ENCODE measurements at places on chromosomes 2 and 18. TPM values are rescaled to one million over a fixed set of nuclear protein-coding genes. Genes with fewer than 3 reads are reported as not detected.

SLC30A3 gene
- 0.55 TPM for total RNA-seq

PSD4 gene
- total RNA-seq = 87.4 TPM

TCF23 gene
- total RNA-seq = not detected

ANKRD30BL gene
- total RNA-seq = not detected

GALR1 gene
- not detected for total RNA-seq

FER1L5 gene
- total RNA-seq = not detected

MYO5B gene
- 0.02 TPM for total RNA-seq

- H3K4me1 ChIP-seq = peaks cover 4% of the 10 kb centered on the region
- H3K4me3 ChIP-seq = no peak overlapping the region
- no peak for DNase-seq
- no peaks in the 10 kb centered on the region for H3K27me3 ChIP-seq
- H3K27ac ChIP-seq = no peak overlapping the region
These were observed 19.6 kb downstream of the LDAH start for GRCh38 chr2:20803226-20803682.

GRCh38 chr18:63837590-63837989 lies 49.9 kb upstream of the SERPINB2 start:
- H3K27ac ChIP-seq = no peak overlapping the region
- no peaks in the 10 kb centered on the region for H3K4me1 ChIP-seq
- peaks cover 13% of the 10 kb centered on the region for H3K27me3 ChIP-seq

- H3K27ac ChIP-seq = no peak overlapping the region
- H3K4me1 ChIP-seq = peaks cover 11% of the 10 kb centered on the region
- no peaks in the 10 kb centered on the region for H3K36me3 ChIP-seq
- peak overlapping the region; percentile 63 for H3K4me3 ChIP-seq
These were observed 4.9 kb upstream of the HS6ST1 start for GRCh38 chr2:128323555-128323931.

GRCh38 chr2:25714740-25715139 lies 41.4 kb upstream of the DTNB start:
- H3K36me3 ChIP-seq = no peaks in the 10 kb centered on the region
- H3K27me3 ChIP-seq = peaks cover 2% of the 10 kb centered on the region
- no peak for DNase-seq
- no peak overlapping the region for H3K4me3 ChIP-seq

GRCh38 chr18:23398401-23398800 lies 54.7 kb upstream of the RIOK3 start:
- H3K27me3 ChIP-seq = no peaks in the 10 kb centered on the region
- no peak overlapping the region for H3K4me3 ChIP-seq
- H3K4me1 ChIP-seq = peaks cover 15% of the 10 kb centered on the region
- H3K27ac ChIP-seq = no peak overlapping the region
- H3K36me3 ChIP-seq = peaks cover 9% of the 10 kb centered on the region
- DNase-seq = no peak

DNA sequence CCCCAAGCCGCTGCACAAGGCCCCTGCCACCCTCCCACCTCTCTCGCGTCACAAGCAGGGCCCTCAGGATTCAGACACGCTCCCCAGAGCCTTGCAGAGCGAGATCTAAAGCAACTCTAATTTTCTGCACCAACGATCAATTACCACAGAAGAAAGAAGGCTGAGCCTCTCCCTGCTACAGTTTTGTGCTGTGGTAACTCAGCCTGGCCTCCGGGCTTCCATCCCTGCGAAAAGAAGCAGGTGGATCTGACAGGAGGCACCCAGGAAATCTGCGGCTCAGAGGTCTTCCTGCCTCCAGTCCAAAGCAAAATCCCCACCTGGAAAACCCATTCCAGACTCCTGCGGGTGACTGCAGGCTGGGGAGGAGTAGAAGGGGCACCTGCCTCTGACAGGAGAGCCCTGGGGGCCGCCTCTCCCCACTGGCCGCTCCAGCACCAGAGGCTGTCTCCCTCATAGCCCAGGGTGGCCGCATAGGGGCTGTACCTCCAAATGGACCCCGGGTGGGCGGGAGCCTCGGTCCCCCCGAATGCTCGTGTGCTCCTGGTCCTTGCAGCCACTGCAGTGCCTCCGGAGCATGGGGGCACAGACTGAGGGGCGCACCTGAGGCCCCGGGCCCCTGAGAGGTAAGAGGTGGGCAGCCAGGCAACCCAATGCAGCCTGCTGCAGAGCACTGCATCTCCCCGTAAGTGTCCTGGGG lies 31.0 kb downstream of the PXDN start:
- DNase-seq = no peak
- no peaks in the 10 kb centered on the region for H3K4me1 ChIP-seq
- no peak overlapping the region for H3K27ac ChIP-seq
- no peak overlapping the region for H3K4me3 ChIP-seq

- no peaks in the 10 kb centered on the region for H3K27me3 ChIP-seq
- peak overlapping the region; percentile 74 for H3K27ac ChIP-seq
- peaks cover 16% of the 10 kb centered on the region for H3K36me3 ChIP-seq
- H3K4me1 ChIP-seq = peaks cover 25% of the 10 kb centered on the region
These were observed 1.1 kb downstream of the COPS9 start for GRCh38 chr2:240134956-240135520.

DNA sequence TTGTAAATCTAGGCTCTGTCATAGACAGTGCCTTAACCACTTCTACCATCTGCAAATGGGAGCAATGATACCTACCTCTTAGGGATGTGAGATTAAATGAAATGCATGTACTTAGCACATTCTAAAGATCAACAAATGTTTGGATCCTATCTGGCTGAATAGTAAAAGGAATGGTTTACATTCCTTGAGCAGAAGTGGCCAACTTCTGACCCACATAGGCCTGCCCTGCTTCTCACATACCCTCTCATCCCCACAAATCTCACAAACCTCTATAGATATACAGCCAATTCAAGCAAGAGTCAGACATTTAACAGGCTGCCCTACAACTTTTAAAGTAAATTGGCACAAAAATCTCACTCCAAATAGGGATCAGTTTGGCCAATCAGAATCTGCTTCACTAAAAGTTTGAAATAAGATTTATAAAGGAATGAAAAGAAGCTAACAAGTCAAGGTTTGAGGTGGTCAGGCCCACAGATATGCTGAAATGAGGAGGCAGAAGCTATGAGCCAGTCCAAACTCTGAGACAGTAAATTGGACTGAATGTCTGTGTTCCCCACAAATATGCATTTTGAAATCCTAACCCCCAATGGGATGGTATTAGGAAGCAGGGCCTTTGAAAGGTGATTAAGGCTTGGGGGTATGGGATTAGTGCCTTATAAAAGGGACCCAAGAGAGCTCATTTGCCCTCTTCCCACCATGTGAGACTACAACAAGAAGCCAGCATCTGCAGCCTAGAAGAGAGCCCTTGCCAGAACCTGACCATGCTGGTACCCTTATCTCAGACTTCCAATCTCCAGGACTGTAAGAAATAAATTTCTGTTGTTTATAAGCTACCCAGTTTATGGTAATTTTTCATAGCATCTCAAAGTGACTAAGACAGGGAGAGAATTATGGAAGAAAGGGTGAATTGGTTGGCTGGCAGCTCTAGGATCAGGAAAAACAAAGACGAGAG lies 227.8 kb upstream of the RBMS1 start:
- no peak overlapping the region for H3K4me3 ChIP-seq
- H3K4me1 ChIP-seq = no peaks in the 10 kb centered on the region
- peaks cover 1% of the 10 kb centered on the region for H3K36me3 ChIP-seq

- H3K27me3 ChIP-seq = peaks cover 2% of the 10 kb centered on the region
- no peaks in the 10 kb centered on the region for H3K36me3 ChIP-seq
- no peak overlapping the region for H3K27ac ChIP-seq
- no peak for DNase-seq
- no peaks in the 10 kb centered on the region for H3K4me1 ChIP-seq
These were observed 105.5 kb upstream of the GLI2 start for GRCh38 chr2:120630031-120630701.

DNA sequence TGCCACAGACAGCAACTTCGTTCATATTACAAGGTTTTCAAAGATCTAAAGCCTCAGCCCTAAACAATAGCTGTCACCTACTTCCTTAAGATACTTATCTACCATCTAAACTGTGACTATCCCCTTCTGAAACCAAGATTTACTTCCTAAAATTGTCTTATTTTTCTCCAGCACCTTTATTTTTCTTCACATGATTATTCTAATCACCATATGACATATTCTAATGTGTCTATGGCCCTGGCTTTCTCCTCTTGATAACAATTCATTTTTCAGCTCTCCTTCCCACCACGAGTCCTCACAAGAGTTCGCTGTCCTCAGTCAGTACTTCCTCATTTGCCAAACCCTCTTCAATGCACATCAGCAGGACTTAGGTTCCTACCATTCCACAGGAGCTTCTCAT lies 53.9 kb downstream of the RTTN start:
- H3K4me1 ChIP-seq = peaks cover 7% of the 10 kb centered on the region
- DNase-seq = no peak
- H3K27me3 ChIP-seq = no peaks in the 10 kb centered on the region
- H3K36me3 ChIP-seq = peaks cover 25% of the 10 kb centered on the region

GRCh38 chr2:207423886-207424285 lies 105.9 kb upstream of the CREB1 start:
- peak; percentile 45 for DNase-seq
- no peak overlapping the region for H3K27ac ChIP-seq
- H3K27me3 ChIP-seq = no peaks in the 10 kb centered on the region
- no peak overlapping the region for H3K4me3 ChIP-seq
- H3K4me1 ChIP-seq = peaks cover 8% of the 10 kb centered on the region

GRCh38 chr2:46490521-46491141 lies 11.3 kb downstream of the TMEM247 start:
- DNase-seq = peak; percentile 21
- H3K36me3 ChIP-seq = no peaks in the 10 kb centered on the region
- H3K27me3 ChIP-seq = no peaks in the 10 kb centered on the region
- no peak overlapping the region for H3K4me3 ChIP-seq
- H3K27ac ChIP-seq = no peak overlapping the region

DNA sequence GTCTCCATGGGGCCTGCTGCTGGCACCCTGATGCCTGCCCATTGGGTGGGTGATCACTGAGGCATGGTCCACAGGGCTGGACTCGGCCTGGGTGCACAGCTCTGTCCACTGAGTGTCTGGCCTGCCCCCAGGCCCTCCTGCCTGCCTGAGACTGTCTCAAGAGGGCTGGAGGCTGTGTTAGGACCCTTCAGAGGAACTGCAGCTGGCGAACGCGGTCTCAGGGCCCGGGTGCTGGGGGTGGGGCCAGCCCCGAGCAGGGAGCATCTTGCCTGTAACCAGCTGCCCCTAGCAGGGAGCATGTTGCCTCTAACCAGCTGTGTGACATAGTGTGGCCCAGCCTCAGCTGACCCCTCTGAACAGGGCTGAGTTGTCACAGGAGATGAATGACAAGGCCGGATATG lies 50.0 kb downstream of the TWIST2 start:
- no peak overlapping the region for H3K27ac ChIP-seq
- DNase-seq = no peak
- no peaks in the 10 kb centered on the region for H3K4me1 ChIP-seq
- H3K4me3 ChIP-seq = no peak overlapping the region
- H3K27me3 ChIP-seq = peaks cover 4% of the 10 kb centered on the region

GRCh38 chr2:77199411-77199810 lies 322.8 kb downstream of the LRRTM4 start:
- DNase-seq = no peak
- H3K4me1 ChIP-seq = no peaks in the 10 kb centered on the region
- H3K4me3 ChIP-seq = no peak overlapping the region
- no peak overlapping the region for H3K27ac ChIP-seq

- no peak overlapping the region for H3K4me3 ChIP-seq
- DNase-seq = no peak
- H3K27me3 ChIP-seq = peaks cover 10% of the 10 kb centered on the region
These were observed 198.9 kb upstream of the NABP1 start for GRCh38 chr2:191478799-191479679.

DNA sequence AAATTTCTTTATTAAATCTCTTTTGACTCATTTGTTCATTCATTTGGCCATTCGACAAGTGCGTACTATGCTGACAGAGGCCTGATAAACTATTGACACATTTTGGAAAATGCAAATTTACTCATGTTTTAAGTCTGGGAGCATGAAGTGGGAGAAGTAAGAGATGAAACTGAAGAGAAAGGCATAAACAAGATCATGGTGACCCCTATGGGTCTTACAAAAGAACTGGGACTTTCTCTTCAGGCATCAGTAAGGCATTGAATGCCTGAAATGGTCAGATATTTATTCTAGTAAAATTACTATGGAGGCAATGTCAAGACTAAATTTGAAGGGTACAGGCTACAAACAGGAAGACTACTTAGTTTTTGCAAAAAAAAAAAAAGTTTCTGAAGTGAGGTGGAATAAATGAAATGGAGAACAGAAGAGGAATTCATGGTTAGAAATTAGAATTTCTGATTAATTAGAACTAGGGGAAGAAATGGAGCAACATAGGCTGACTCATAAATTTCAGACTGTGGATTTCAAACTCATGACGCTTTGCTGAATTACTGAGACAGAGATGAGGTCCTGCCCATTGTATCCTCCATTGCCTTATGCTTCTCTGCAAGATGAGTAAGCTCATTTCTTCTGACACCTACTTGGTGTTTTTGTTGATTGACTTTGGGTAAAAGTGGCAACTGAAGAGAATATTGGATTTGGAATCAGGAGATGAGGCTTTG lies 32.7 kb downstream of the VSNL1 start:
- no peaks in the 10 kb centered on the region for H3K36me3 ChIP-seq
- DNase-seq = no peak
- H3K4me3 ChIP-seq = no peak overlapping the region

DNA sequence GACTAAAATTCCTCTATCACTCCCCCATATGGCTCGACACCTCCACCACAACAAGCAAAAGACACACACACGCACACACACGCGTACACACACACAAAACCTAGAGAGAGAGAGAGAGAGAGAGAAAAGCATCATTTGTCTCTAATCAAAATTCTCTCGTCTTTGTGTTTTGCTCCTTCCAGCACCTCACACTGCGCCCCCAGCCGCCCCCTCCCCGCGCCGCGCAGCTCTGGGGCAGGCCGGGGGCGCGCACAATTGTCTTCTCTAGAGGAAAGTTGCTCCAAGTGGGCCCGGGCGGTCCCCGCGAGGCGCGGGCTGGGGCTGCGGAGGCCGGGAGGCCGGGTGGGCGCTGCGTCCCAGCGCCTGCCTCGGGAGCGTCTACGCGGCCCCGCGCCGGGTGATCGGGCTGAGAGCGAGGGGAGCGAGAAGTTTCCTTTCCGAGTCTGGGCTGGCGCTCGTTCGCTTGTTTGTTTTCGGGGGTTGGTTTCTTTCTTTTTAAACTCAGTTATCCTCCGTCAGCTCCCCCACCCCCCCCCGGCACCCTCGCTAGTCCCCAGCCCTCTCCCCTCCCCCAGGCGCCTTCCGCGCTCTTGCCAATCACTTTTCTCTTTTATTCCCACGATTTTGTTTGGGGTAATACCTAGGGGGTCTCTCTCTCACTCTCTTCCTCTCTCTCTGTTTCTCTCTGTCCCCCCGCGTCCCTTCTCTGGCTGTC lies 4.1 kb downstream of the ZEB2 start:
- H3K27ac ChIP-seq = no peak overlapping the region
- H3K27me3 ChIP-seq = peaks cover 47% of the 10 kb centered on the region
- H3K4me1 ChIP-seq = peaks cover 15% of the 10 kb centered on the region
- DNase-seq = peak; percentile 42
- H3K36me3 ChIP-seq = no peaks in the 10 kb centered on the region
- H3K4me3 ChIP-seq = peak overlapping the region; percentile 65

DNA sequence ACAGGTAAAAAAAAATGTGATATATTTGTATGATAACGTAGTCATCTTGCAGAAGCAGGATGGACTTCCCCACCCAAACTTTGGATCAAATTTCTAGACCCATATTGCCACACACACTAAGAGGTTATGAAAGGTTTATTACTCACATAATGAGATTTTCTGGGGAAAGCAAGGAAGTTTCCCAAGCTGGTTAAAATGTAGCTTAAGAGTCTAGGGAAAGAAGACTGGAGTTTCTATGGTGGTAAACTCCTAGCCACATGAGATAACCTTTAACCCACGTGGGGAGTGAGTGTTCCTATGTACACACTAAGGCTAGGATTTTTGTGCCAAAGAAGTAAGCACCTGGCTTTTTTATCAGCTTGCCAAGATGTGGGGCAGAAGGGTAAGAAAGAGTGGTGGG lies 335.7 kb upstream of the UBE2E3 start:
- no peak for DNase-seq
- H3K27ac ChIP-seq = no peak overlapping the region
- H3K27me3 ChIP-seq = no peaks in the 10 kb centered on the region
- no peak overlapping the region for H3K4me3 ChIP-seq
